Ecto neural progenitor cell (in vitro differentiated cells): ENCODE measurements at places on chromosomes 7 and 10.

DNA sequence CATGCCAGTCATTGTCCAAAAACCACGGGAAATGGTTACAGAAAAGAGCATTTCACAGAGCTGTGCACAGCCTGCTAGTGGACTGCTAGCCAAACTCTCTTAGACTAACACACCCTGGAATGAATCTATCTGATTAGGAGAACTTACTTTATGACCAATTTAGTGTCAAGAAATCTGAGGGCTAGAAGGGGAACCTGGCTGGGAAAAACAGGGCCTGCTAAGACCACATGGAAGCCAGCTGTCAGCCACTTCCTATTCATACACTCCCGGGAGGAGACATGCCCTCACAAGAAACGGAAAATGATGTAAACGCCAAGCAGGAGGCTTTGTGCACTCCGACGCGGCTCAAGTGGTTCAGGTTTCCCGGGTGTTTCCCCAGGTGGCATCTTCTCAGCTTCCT, 54.8 kb downstream of the MPP7 start:
- DNase-seq = no peak

DNA sequence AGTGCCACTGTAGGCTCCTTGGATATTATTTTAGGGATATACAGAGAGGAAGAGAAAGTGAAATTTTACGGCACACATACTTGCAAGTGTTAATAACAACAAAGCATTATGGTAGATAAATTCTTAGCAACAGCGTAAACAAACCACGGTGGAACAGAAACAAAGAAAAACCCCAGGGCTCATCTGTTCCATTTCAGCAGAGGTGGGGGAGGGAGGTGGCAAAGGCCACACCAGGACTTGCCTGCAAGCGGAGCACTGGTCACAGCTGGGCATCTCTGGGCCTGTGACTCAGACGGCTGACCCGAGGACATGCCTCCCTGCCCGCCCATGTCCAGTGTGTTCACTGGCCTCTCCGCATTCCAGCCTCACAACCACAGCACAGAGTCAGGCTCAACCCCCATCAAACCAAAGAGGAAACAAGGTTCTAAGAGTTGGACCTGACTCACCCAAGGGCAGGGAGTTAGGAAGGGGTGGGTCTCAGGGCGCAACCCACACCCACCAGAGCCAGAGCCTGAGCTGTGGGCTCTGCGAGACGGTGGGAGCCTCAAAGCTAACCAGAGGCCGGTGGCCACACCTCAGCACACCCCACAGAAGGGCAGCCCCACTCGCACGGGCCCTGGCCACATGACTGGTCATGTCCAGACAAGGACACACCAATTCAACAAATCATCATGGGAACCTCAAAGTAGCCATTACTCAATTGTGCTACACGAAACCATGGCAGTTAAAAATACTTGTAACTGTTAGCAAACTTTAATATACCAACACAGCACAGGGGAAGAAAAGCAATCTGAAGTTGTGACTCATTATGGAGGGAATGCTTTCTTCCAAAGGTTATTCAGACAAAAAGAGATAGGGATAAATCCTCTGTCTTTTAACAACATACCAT, 10.7 kb downstream of the ESYT2 start:
- DNase-seq = peak; percentile 81

DNA sequence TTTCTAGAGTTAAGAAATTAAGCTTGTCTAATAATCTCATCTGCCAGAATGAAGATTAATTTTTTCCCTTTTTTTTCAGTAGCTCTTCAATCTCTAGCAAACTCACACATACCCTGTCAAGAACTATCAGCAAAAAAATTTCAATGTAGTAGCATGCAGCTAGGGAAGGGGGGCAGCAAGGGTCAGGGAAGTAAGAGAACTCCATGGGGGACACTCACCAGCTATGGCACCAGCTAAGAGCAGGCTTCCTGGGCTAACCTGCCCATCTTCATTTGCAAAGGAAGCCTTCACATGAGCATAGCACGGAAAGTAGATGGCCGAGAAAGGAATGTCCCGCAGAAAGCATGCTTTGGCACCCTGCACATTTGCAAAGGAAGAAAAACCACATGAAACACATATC, 190.4 kb downstream of the SLC25A13 start:
- DNase-seq = no peak

GRCh38 chr7:93258661-93259060, 26.5 kb downstream of the VPS50 start:
- DNase-seq = no peak

DNA sequence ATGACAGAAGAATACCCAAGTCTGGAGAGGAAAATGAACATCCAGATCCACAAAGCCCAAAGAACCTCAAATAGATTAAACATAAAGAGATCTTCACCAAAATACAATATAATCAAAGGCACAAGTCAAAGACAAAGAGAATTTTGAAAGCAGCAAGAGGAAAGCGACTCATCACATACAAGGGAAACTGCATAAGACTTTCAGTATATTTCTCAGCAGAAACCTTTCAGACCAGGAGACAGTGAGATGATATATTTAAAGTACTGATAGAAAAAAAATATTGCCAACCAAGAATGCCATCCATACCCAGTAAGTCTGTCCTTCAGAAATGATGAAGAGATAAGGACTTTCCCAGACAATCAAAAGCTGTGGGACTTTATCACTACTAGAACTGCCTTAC, 81.5 kb upstream of the GALNT17 start:
- DNase-seq = no peak

GRCh38 chr7:96414931-96415292, 93.0 kb upstream of the SLC25A13 start:
- DNase-seq = peak; percentile 60
